Kidney (tissue), 22 donors: ENCODE measurements at places on chromosomes 11 and 22. TPM values are rescaled to one million over a fixed set of nuclear protein-coding genes. Genes with fewer than 3 reads are reported as not detected.

GRCh38 chr11:103699216-103699615, 337.2 kb upstream of the DDI1 start:
- no peak for DNase-seq

- peak; percentile 71 for DNase-seq
Observed at GRCh38 chr11:130403271-130403804, 25.1 kb downstream of the ADAMTS8 start.

DNA sequence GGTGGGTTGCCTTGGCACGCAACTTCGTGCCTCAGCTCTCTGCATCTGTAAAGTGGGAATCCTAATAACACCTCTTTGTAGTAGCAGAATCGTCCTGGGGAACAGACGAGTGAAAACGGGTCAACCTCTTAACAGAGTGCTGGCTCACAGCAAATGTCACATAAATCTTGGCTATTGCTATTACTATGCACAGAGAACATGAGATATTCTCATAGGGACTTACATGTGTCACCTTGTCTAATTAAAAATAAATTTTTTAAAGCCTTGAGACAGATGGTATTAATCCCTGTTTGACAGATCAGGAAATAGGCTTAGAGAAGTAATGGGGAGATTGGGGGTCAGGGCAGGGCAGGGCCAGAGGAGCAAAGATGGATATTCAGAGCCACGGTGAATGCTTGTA, 44.3 kb upstream of the IGSF9B start:
- DNase-seq: no peak

DNA sequence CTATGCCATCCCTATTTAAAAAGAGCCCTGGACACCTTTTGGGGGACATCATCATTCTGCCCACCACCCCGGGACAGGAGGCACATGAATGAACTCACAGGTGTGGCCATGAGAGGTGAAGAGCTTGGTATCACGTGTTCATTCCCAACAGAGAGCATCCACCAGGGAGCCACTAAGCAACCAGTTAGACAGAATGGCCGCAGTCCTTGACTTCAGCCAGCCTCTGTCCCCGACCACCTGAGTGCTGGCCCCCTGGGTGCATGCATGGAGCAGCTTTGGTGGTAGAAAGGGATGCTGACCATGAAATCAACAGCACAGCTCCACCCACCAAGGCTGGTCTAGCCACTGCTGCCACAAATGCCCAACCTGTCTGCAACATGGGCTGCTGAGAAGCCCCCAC, 31.1 kb upstream of the CD81 start:
- no peak for DNase-seq

GNAZ gene
- 5.7 TPM for total RNA-seq

- DNase-seq: peak; percentile 93
Observed at GRCh38 chr11:14891143-14892035, 642 bp downstream of the CYP2R1 start.

DNA sequence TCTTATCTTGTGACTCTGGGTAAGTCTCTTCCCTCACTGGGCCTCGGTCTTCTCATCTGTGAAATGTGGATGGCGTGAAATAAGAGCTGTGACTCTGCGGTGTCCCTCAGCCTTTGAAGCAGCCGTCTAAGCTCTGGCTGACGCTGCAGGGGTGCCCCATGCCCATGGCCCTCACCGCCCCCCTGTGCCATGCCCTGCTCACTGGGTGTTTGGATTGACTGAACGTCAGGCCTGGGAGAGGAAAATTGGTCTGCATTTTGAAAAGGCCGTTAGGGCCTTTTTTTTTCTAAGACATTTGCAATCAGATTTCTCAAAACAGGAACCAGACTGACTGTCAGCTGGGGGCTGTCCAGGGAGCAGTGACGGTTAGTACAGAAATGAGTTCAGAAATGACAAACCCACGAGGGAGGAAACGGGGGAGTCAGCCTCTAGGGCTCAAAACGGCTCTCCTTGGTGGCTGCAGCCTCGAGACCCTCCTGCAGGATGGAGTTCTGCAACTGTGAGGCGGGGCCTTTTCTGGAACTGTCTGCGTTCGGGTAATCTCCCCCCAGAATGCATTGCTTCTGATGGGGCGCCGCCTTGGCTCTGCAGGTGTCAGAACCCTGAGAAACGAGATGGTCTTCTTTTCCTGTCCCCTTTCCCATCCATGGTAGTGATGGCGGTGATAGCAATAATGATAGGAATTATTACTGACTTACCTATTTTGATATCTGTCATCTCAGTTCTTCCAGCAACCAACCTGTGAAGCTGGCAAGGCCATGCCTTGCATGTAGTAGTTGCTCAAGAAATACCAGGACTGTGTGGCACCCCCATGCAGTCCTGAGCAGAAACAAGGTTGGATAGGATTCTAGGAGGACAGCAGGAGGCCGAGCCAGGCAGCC, 2.0 kb downstream of the GRK2 start:
- no peak for DNase-seq

DNA sequence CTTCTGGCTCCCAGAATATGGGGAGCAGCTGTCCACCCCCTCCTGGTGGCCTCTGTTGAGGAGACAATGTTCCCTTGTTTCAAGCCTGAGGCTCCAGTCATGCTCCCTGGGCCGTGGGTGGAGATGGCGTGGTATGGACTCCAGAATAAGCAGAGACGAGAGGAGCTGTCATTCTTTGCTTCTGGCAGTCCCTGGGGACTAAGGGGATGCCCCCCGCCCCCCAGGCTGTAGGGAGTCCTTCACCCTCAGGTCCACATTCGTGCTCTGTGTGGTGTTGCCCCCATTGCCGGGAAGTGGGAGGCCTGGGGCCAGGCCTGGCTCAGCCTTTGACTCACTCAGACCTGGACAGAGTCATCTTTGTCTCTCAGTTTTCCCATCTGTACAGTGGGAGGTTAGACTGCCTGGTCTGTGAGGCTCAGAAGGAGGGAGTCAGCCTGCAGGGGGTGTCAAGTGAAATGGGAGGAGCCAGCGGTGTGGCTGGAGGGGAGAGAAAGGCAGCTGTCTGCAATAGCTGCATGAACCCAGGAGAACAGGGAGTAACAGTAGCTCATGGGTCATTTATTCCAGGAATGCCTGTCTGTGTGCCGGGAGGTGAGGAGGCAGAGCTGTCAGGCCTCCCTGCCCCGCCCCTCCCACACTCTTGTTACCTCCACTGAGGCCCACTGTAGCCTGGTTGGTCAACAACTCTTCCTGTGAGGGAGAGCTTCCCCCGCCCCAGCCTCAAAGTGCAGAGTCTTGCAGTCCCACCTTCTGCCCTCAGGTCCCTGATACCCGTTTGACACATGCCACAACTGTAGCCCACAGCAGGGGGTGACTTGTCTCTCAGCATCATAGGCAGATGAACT, 6.3 kb downstream of the ARHGEF17 start:
- DNase-seq: peak; percentile 96

MS4A4A gene
- total RNA-seq: 49.7 TPM

PKP3 gene
- 3.6 TPM for total RNA-seq

DNA sequence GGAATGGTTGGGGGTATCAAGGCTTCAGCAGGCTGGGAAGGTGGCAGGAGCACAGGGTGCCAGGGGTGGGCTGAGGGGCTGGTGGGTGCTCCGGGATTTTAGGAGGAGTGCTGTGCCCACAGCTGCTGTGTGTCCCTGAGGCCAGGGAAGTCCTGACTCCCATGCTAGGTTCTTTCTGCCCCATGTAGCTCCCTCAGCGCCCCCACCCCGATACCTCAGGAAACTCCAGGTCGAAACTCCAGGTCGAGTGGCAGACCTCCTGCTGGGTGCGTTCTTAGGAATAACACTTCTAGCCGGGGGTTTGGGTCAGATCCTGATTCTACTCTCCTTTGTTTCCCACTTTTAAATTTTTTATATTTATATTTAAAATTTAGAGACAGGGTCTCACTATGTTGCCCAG, 8.3 kb downstream of the AP2A2 start:
- no peak for DNase-seq

GRCh38 chr11:56750190-56750589, 1.7 kb upstream of the OR9G4 start:
- no peak for DNase-seq

DNA sequence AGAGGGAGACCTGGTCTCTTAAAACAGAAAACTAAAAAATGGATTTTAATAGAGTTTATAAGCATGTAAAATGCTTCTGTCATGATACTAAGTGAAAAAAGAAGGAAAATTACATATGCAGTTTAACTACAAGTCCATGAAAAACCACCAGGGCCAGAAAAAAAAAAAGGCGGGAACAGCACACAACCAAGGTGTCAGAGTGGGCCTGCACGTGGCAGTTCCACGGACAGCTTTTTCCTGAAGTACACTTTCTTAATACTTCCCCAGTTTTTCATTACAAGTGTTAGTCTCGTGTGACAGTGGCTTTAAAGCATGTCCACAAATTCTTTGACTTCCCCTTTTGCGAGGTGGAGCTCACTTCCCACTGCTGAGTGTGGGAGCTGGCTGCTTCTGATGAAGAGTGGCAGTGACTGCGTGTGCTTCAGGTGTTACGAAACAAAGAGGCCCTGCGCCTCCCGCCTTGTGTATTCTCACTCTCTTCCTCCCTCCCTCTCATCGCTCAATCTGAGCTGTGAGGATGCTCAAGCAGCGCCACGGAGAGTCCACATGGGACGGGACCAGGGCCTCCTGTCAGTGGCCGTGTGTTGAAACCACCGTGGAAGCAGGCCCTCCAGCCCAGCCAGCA, 16.4 kb downstream of the PPM1F start:
- no peak for DNase-seq

DRD4 gene
- 1.1 TPM for total RNA-seq

GRCh38 chr11:129694538-129694937, 121.1 kb upstream of the TMEM45B start:
- no peak for DNase-seq

CELF1 gene
- 115 TPM for total RNA-seq

DNA sequence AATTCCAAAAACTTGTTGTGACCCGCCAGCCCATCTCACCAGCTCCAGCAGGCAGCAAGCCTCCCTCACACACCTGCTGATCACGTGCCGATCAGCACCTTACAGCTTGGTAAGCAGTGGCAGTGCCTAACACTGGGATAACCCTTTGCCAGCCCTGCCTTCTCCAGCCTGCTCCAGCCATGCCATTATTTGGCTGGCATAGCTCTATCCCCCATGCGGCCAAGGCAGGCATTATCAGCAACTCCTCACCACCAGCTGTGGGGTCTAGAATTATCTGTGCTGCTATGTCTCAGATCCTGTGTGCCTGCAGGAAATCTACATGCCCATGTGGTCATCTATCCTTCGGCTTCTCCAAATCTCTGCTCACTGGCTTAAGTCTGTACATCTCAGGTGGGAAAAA, 215.0 kb downstream of the ST3GAL4 start:
- peak; percentile 10 for DNase-seq

- no peak for DNase-seq
Observed at GRCh38 chr11:13012056-13012661, 3.0 kb downstream of the RASSF10 start.
